ENCODE measurements at places on chromosomes 1 and 21.
A peak's percentile ranks its signal among the peaks of the same experiment; 100 is the strongest.

DNA sequence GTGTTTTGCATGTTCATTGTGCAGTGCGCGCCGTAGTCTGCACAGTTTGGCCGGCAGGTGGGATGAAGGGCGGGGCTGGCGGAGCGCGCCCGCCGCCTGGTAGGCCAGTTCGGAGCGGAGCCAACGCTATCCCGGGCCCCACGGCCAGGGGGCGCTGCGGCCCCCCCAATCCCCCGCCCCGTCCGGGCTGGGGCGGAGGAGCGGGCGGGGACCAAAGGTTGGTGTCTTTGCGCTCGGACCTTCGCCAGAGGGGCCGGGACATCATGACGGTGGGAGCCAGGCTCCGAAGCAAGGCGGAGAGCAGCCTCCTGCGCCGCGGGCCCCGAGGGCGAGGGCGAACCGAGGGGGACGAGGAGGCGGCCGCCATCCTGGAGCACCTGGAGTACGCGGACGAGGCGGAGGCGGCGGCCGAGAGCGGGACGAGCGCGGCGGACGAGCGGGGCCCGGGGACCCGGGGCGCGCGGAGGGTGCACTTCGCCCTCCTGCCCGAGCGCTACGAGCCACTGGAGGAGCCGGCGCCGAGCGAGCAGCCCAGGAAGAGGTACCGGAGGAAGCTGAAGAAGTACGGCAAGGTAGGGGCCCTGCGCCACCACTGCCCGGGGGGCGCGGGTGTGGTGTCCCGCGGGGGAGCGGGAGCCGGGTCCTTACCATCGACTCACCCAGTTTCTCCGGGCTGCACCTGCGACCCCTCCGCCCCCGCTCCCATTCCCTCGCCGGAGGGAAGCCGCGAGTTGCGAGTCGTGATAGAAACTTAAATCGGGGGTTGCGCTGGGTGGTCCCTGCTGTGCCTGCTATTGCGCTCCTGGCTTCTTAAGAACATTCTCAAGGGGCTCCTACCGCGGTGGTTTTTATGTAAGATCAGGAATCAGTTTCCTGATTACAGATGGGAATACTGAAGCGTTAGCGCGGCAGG lies at the start of gene C1orf115:
Gene C1orf115, plus strand, starts transcription at position 224 of the 913 bp plus-strand sequence. Its CDS starts 40 bp downstream, at position 264.
- DNase-seq: peak; percentile 42

GRCh38 chr1:20242890-20243479 lies 47.7 kb upstream of the VWA5B1 start:
- DNase-seq: no peak

DNA sequence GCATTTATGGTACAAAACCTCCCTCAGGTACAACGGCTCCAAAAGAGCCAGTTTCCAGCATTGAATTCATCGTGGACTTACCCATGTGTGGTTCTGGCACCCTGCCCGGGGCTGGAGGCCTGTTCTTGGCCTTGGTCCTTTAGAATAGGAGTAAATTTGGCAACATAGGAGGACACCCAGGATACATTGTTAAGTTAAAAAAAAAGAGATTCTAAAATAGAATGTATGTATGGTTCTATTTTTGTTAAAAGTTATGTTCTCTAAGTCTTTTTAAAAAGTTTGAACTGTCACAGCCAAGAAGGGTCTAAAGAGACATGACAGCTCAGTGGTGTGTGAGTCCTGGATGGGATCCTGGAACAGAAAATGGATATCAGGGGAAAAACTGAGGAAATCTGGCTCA lies 25.9 kb downstream of the EPHX1 start:
- no peak for DNase-seq

DNA sequence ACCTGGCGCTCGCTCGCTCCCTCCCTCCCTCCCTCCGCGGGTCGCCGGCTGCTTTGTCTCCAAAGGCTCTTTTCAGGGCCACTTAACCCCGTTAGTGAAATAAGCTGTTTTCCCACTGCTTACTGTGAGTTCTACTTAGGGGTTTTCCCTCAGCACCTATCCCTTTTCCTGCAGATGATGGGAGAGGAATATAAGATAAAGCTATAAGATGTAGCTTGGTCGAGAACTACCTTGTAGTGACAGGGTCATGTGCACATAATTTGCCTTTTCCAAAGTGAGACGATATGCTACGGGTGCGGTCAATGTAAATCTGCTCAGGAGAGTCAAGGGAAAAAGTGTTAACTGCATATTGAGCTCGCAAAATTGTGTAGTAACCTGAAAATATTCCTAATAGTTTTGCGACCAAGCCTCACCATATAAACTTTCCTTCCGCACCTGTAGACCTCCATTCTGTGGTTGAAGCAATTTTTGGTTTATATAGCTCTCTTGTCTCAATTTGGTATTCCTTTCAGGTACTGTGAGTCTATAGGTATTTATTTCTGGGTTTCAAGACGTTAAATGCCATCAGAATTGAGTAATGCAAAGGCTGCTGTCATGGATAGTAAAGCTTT lies 55.8 kb upstream of the BOLA1 start:
- DNase-seq: no peak

- no peak for DNase-seq
Measured at GRCh38 chr1:160862203-160863060, at the start of gene CD244. Gene CD244 (minus strand): TSS chr1:160862887. CDS start chr1:160862677, 210 bp downstream.
